ENCODE measurements at places on chromosomes 6 and 20.

GRCh38 chr20:64080013-64080812 lies at the start of gene OPRL1:
TSS of gene OPRL1 (plus strand) at chr20:64080082. CDS start at chr20:64092721, 12,639 bp downstream.
- DNase-seq, result no peak

DNA sequence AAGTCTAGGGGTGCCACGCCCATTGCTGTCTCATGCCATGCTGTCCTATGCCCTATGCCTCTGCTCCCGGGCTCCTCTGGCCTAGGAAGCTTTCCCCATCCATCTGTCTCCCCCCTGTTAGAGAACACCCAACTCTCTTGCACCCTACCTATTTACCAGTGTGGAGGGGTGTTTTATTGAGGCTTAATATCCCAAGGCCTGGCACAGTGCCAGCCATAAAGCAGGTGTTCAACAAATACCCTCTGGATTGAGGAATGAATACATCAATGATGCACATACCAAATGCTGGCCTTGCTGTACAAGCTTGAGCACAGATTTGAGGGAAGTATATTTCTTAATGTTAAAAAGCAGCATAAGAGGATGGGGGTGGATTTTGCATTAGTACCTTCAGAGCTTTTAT lies 38.3 kb downstream of the METTL24 start:
- no peak for DNase-seq

DNA sequence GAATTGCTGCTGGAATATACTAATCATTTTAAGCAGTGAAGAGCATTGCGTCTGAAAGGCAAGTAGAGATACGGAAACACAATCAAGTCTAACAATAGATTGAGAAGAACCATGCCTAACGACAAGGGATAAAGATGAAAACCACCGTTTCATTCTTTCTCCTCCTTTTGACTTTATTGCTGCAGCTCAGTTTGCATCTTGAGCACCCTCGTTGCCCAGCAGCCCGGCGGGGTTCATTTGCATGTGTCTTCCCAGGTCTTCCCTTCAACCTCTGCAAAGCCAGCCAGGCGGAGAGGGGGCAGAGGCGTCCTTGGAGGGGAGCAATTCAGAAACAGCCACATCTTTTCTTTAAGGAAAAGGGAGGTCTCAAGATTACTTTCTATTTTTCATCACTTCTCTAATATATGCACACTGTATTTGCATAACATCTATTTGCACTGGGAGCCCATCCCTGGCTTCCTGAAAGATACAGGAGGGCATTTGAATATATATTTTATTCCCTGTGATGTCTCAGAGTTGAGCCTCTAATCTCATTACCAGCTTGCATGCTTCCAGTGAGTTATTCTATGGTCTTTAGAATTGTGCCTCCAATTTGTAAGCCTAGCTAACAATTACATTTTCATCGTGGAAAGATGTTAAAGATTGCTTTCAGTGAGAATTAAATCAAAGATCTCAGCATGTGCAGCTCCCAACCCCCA lies 18.7 kb upstream of the PXDC1 start:
- DNase-seq, result no peak

- DNase-seq, result no peak
These were observed 8.8 kb downstream of the MYL9 start for GRCh38 chr20:36549942-36550789.

- no peak for DNase-seq
These were observed 36.3 kb upstream of the SLCO4A1 start for GRCh38 chr20:62606016-62606415.

DNA sequence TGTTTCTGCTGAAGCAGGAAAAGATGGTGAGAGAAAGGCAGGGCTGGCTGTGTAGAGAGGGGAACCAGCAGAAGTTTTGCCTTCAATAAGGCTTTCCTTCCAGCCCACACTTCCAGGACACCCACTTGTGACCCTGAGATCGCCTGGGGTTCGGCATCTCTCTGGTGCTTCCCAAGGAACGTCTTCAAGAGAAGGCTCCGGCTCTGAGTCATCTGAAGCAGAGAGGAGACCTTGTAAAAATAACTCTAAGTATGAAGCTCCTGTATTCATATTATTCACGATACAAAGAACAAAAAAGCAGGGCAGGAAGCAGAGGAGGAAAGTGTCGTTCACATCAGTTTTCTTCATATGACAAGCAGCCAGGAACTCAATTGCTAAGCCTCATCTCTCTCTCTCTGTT lies 95.4 kb upstream of the MRPS10 start:
- DNase-seq, result no peak

DNA sequence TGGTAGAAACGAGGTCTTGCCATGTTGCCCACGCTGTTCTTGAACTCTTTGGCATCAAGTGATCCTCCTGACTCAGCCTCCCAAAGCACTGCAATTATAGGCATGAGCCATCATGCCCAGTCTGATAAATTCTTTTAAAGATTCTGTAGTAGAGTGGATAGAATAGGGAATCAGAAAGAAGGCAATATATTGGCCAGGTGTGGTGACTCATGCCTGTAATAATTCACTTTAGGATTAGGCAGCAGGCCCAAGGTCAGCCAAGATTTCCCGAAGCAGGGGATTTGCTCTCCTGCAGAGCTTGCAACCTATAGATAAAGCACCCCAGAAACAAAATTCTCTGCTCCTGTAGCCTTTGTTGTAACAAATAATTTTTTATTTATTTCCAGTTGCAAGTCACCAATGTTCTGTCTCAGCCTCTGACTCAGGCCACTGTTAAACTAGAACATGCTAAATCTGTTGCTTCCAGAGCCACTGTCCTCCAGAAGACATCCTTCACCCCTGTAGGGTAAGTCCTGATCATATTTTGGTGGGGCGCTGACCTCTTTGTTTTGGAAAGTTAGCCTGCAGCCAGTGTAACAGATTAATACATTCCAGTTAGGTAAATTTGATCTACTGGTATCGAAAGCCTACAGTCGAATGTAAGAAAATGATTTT lies 30.4 kb upstream of the MROH8 start:
- DNase-seq, result no peak

DNA sequence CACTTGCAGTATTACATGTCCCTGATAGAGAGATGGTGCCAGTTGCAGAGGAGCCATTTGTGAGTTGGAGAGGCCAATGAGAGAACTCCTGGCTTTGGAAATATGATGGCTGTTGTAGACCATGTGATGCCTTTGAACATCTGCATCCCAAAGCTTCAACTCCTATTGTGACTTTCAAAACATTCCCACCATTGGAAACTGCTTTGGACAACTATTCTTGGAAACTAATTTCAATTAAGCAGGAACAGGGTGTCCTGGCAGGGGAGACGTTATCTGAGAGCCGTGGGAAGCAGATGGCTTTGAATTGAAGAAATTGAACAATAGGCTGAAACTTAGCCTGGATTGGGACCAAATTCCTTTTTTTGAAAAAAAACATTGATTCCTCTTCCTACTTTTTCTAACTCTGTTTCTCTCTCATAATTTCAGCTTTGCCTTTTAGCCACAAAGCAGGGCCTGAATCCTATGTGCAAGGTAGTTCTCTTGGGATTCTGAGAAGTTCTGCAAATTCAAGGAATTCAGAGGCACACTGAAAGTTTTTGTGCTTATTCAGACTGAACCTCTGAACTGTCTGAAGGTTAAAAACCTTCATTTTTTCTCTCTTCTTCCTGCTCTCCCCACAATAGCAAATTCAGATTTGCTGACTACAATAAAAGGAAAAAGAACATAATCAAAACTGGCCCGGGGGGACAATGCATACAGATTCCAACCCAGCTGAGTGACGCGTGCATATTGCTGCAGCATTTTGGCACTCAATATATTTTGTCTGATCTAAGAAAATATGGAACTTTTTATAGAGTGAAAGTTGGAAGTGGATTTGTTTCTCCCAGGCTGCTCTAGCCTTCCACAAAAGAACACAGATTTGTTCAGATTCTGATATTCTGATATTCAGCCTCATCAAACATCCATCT lies 720.4 kb upstream of the CHD6 start:
- no peak for DNase-seq

- DNase-seq, result no peak
These were observed 45.5 kb downstream of the EIF2S2 start for GRCh38 chr20:34066476-34067090.

- DNase-seq, result no peak
These were observed 11.5 kb upstream of the PI3 start for GRCh38 chr20:45163083-45163803.

DNA sequence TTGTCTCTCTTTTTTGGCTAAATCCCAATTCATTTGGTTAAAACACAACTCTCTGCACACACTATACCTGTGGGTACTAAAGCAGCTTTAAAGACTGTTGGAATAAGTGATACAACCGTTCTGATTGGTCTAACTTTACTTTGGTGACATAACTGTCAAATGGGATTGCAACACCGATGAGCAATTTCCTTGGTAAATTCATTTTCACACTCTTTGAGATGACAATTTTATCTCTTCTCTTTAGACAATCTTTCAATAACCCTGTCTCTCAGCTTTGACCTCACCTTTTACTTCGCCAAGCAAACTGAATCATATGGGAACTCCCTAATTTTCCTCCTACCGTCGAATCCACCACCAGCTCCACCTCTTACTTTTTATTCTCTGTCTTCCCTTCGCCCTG lies 60.8 kb downstream of the ECT2L start:
- no peak for DNase-seq

DNA sequence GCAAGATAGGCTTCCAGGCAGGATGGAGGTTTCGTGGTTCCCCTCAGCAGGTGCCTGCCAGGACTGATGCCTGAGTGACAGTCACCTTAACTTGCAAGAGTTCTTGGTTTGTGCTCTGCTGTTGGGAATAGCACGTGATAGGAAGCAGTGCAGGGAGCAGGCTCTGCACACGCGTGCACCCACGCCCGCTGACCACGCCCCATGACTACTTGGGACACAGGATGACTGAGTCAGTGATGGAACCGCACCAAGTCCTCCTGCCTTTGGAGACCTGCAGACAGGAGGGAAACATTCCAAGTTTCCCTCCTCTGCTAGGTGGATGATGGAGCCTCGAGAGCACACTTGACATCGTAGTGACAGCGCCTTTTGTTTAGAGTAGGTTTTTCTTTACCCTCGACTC lies 164.2 kb downstream of the DTNBP1 start:
- DNase-seq, result no peak

DNA sequence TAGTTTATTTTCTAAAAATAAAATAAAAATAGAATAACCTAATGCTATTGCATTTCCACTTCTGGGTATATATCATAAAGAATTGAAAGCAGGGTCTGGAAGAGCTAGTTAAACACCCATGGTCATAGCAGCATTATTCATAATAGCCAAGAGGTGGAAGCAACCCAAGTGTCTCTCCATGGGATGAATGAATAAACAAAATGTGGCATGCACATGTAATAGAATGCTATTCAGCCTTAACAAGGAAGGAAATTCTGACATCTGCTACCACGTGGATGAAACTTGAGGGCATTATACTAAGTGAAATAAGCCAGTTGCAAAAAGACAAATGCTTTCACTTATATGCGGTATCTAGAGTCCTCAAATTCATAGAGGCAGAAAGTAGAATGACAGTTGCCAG lies 130.8 kb downstream of the TIAM2 start:
- no peak for DNase-seq

- DNase-seq, result no peak
These were observed 2.5 kb downstream of the TNFRSF6B start for GRCh38 chr20:63698739-63699465.

DNA sequence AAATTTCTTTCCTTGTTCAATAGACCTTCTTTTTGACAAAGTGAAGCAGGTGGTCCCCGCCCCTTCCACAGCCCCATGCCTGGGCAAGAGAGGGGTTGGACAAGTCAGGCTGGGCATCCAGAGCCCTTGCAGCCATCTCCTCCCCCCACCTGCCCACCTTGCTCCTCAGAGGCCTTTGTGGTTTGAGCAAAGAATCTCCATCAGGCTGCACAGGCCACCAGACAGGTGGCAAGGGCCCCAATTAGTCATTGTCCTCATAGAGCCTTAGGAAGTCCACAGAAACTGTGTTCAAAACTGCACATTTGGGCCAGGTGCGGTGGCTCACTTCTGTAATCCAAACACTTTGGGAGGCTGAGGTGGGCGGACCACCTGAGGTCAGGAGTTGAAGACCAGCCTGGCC lies 1.5 kb upstream of the MAPK13 start:
- no peak for DNase-seq

DNA sequence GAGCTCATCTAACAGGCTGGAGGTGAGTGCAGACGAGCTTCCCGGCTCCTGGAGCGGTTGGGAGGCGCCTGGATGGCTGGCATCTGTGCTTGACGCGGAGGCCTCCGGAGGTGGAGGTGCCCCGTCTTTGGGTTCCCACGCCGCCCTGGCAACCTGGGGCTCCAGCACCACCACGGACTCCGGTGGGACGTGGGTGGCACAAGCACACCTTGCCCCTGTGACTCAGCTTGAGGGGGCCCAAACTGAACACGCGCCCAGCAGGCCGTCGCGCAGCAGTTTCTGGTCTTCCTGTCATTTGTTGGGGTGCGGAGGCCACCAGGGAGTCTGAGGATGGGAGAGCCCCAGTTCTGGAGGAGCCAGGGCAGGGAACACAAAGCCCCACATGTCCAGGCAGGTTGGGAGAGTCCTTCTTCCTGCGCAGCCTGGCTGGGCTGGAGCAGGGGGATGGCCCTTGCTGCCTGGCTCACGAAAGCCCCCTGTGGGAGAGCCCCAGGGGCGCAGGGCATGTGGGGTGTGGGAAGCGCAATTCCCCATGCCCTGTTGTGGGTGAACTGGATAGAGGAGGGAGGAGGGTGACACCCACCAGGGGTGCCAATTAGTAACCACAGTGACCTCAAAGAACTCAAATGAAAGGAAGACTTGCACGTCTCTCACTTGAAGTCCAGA lies 1378.6 kb upstream of the DEFB115 start:
- no peak for DNase-seq

GRCh38 chr6:97102145-97102790 lies 177.7 kb downstream of the KLHL32 start:
- DNase-seq, result no peak

- no peak for DNase-seq
These were observed 84.5 kb upstream of the FYN start for GRCh38 chr6:111957623-111958315.

GRCh38 chr6:141261672-141262060 lies 871.1 kb upstream of the GJE1 start:
- no peak for DNase-seq

- DNase-seq, result no peak
These were observed 194.3 kb downstream of the COL19A1 start for GRCh38 chr6:70060680-70061079.

DNA sequence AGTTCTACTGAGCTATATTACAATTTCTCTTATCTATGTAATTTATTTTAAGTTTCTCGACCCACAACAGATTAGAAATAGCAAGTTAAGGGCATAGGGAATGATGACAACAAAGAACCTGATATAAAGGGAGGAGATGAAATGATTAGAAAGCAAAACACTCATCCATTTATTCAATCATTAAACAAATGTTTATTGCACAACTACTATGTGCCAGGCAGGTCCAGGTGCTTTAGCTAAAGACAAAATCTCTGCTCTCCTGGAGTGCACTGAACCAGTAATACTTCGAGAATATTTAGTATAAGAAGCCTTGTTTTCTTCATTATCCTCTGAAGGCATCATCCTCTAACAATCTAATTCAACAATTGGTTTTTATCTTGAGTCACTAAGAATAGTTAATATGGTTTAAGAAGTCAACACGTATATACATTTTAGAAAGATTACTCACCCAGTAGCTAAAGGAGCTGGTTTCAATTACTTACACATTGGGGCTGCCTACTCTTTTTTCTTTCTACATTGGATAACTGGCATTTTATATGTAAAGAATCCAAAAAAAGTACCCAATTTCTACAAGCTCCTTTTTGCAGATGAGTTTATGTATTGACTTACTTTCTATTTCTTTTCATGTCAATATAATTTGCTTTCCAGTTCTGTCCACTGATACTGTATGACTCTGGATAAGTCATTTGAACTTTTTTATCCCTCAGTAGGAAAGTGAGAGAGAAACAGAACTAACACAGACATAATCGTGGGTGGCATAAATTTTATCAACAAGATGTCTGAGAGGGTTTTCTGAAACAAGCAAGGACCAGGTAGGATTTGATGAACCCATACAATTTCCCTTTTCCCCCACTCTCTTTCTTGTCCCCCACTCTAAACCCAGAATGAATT lies 312.6 kb downstream of the CLIC5 start:
- no peak for DNase-seq

Data from NCI-H187 treated with DMSO at 0.1 percent for 48 hours (cell line).